Neuronal stem cell (in vitro differentiated cells): ENCODE measurements at places on chromosomes 3 and 15.

GRCh38 chr15:85559530-85559929, 179.1 kb downstream of the AKAP13 start:
- DNase-seq = no peak

DNA sequence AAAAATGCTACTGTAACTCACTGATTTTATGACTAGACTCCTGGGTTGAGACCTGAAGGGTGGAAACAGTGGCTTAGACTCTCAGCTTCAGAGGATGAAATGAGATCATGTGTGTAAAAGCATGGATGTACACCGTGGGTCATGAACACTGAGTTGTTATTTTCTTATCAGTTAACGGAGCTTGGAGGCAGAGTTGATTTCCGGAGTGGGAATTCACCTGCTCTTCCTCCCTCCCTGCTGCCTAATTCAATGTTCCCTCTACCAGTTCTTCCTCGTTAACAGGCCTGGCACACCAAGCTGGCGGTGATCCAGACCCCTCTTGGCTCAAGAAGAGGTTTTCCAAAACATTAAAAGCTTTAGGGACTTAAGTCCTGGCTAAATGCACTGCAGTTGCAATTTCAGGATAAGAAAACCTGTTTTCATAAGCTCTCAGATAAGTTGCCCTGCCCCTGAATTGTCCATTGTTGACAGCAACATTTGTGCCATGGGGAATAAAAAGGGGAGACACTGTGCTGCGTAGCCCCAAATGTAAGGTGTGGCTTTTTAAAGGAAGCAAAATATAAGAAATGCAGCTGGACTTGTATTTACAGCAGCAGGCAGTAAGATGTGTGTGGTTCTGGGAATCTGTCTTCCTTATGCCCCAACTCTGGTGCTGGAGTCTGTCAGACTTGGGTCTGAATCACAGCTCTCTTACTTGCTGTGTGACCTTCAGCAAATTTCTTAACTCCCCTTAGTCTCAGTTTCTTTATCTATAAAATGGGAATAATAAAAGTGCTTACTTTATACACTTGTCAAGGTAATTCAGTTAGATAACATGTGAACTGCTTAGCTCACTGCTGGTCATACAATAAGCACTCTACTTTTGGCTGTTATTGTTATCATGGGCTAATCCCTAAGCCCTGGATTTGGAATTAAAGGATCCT, 9.9 kb downstream of the PDIA5 start:
- no peak for DNase-seq

GRCh38 chr3:37604336-37604833, 257.3 kb upstream of the CTDSPL start:
- DNase-seq = no peak

- DNase-seq = no peak
Measured at GRCh38 chr3:71393745-71394144, 189.8 kb downstream of the FOXP1 start.

- DNase-seq = no peak
Measured at GRCh38 chr15:61684749-61685467, 375.3 kb downstream of the VPS13C start.

DNA sequence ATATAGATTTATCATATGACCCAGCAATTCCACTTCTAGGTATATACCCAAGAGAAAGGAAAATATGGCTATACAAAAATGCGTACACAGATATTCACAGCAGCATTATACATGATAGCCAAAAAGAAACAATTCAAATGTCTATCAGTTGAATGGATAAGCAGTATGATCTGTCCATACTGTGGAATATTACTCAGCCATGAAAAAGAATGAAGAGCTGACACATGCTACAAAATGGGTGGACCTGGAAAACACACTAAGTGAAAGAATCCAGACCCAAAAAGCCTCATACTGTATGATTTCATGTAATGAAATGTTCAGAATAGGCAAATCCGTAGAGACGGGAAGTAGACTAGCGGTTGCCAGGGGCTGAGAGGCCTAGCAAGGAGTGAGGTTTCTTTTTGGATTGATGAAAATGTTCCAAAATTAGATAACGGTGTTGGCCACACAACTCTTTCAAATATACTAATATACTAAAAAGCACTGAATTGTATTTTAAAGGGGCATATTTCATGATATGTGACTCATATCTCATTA, 33.4 kb downstream of the FGD5 start:
- no peak for DNase-seq

DNA sequence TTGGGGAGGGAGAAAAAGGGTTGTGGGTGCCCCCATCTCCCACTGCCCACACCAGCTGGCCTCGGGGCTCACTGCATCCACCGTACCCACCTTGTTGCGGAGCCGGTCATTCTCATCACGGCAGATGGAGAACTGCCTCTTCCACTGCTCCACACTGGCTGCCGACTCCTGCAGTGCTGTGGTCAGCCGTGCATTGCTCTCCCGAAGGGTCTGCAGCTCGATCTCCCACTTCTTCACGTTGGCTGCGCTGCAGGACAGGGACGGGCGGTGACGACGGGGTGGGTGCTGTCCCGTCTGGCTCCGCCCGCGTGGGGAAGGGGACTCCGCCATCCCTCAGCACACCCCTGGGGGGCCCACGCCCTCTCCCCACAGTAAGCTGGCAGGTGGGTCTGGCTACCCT, 45.1 kb downstream of the WHAMM start:
- DNase-seq = no peak

DNA sequence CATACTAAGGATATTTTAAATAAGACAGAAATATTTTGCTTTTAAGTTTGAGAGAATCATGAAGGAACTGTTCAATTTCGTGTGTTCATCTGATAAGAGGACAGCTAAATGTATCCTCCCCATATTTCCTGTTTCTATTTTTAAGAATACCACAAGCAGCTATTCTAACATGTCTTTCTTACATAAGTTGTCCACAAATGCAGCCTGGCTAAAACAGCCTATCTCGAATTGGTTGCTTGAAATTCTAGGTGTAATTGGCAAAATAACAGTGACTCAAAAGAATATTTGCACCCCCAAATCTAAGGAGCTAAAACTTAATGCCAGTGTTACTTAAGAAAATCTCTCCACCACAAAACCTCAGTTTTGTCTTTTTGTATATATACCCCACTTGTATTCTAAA, 35.0 kb downstream of the BTLA start:
- no peak for DNase-seq

DNA sequence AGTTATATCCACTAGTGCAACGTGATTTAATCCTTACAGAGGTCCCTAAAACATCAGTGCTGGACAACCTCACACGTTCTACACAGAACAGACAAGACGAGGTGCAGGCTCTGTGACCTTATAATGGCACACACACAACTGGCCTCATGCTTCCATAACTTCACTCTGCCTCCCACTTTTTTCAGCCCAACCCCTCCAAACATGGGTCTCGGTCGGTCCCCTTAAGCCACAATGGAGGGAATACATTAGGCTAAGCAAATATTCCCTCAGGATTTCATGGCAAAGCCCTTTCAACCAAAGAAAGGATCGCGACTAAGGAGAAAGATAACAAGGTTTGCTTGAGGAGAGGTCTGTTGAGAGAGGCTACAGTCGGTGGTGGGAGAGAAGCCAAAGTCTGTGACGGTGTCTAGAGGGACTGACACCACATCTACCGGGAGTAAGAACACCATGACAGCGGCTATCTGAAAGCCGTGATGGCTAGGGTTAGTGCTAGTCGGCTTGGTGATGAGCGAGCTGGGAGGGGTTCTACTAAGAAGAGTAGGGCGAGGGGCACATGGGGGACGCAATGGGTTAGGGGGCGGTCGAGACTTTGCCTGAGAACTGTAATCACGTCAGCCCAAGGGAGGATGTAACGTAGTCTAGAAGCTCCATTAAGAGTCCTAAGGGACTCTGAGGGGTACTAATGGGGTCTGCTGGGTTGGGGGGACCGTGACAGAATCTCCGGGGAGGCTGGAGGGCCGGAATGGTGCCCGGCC, 1.0 kb downstream of the MYO9A start:
- no peak for DNase-seq

GRCh38 chr3:13514639-13515435, 34.1 kb upstream of the FBLN2 start:
- DNase-seq = no peak

GRCh38 chr15:73572296-73572695, 60.9 kb downstream of the NPTN start:
- no peak for DNase-seq

- DNase-seq = no peak
Measured at GRCh38 chr3:197505796-197506548, 49.8 kb downstream of the BDH1 start.

DNA sequence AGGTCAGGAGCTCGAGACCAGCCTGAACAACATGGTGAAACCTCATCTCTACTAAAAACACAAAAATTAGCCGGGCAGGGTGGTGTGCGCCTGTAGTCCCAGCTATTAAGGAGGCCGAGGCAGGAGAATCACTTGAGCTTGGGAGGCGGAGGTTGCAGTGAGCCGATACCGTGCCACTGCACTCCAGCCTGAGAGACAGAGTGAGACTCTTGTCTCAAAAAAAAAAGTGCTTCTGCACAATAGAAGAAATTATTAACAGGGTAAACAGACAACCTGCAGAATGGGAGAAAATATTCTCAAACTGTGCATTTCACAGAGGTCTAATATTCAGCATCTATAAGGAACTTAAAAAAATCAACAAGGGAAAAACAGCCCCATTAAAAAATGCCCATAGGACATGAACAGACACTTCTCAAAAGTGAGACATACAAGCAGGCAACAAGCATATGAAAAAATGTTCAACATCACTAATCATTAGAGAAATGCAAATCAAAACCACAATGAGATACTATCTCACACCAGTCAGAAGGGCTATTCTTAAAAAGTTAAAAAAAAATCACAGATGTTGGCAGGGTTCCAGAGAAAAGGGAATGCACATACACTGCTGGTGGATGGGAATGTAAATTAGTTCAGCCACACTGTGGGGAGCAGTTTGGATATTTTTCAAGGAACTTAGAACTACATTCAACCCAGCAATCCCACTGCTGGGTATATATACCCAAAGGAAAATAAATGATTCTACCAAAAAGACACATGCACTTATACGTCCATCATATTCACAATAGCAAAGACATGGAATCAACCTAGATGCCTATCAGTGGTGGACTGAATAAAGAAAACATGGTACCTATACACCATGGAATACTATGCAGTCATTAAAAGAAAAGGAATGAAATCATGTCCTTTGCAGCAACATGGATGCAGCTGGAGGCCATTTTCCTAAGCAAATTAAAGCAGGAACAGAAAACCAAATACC, 75.5 kb downstream of the MSL2 start:
- no peak for DNase-seq

- no peak for DNase-seq
Measured at GRCh38 chr15:85179700-85180099, 198.0 kb downstream of the PDE8A start.

DNA sequence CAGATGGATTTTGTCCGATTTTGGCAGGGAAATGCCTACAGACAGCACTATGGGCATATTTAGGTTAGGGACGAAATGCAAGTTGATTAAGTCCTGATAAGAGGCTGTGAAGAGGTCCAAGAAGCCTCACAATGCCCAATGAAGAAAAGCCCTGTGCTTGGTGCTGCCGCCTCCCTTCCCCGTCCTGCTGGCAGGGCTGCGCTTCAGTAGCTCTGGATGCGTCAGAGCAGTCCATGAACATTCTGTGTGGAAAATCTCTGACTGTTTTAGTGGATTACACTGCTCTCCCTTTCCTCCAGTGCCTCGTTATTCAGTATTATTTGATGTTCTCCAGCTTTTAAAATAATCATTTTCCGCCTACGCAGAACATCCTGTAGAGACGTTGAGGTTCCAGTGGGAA, 39.6 kb downstream of the MLH1 start:
- no peak for DNase-seq

GRCh38 chr3:125077864-125078263, 22.1 kb upstream of the HEG1 start:
- no peak for DNase-seq

DNA sequence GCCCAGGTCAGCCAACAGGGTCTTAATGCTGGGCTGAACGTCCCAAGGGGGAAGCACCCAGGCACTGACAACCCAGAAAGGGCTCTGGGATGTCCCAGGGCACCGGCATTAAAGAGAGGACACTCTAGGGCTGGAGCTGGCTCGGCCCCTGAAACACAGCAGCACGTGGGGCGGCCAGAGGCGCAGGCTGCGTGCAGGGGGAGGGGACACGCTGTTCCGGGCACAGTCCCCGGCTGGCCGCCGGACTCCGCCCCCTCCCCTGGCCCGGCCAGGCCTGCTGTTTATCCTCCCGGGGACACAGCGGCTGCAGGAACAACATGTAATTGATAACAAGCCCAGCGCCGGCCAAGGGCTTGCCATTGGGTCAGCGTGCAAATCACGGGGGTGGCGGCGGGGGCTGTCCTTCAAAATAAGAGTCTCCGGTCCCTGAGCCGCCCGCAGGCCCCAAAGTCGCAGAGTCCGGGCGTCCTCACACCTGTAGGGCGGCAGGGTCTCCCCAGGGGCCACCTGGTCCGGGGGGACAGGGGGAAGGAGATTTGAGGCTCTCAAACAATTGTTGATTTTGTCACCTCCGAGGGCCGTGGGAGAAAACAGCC, 1.3 kb downstream of the KLF15 start:
- peak; percentile 77 for DNase-seq

GRCh38 chr15:40513609-40514008, 42.8 kb downstream of the CHST14 start:
- DNase-seq = no peak

GRCh38 chr3:25665315-25666280, 891 bp upstream of the TOP2B start:
- DNase-seq = no peak

DNA sequence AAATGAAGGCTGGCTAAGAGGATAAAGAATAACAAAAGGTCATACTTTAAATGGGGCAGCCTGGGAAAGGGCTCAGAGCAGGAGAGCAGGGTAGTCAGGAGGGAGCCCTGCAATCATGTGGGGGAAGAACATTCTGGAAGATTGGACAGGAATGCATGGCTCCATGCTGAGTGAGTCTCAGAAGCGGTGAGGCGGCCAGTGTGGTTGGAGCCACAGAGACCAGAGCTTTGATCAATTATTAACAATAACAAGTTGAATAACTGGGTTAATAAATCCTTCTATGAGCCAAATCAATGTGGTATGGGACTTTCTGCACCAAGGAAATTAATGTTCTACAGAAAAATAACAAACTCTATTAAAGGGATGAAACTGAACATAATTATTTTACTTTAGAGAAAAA, 57.9 kb upstream of the DCUN1D1 start:
- DNase-seq = no peak

GRCh38 chr3:31531452-31531991, 1.2 kb upstream of the STT3B start:
- no peak for DNase-seq

GRCh38 chr3:107954845-107955244, 136.0 kb downstream of the CD47 start:
- DNase-seq = no peak

GRCh38 chr15:44468709-44469385, 41.4 kb downstream of the CTDSPL2 start:
- DNase-seq = no peak

- no peak for DNase-seq
Measured at GRCh38 chr3:79003994-79004393, 763.8 kb downstream of the ROBO1 start.

DNA sequence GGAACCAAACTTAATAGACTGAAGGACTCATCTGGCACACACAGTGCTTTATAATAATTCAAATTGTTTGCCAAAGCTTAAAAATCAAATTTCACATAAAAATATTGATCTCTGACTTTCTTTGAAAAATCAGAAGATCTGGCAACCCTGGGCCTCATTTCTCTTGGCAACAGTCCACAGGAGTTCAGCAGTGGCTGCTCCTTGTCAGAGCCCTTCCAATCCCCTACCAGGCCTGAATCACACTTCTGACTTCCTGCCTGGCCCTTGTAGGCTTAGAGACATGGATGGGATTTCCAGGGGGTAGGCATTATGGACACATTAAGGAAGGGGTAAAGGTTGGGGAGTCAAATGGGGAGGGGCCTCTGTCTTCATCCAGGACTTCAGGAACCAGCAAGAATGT, 55.5 kb downstream of the PLS1 start:
- no peak for DNase-seq
